Esophagus mucosa (tissue), 1 donor: ENCODE measurements at places on chromosomes 3 and 15. TPM values are rescaled to one million over a fixed set of nuclear protein-coding genes. Genes with fewer than 3 reads are reported as not detected.

FGF7 gene
- 2.0 TPM for total RNA-seq

DNA sequence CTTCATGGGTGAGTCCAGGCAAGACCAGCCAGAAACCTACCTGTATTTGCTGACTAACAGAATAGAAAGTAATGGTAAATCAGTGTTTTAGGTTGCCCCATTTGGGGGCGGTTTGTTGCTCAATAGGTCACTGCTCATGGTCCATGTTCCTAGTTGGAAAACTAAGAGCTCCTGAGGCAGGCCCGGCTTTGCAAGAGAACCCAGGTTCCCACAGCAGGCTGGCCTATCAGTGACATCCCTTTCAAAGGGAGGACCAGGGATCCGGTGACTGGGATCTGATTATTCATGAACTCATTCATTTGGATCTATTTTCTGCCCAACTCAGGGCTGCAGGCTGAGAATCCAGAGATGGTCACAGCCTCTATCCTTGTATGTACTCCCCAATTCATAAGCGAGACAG is 163.9 kb downstream of the WNT7A start:
- no peak for ATAC-seq

GRCh38 chr3:52774901-52775864 is 2.2 kb upstream of the ITIH1 start:
- no peak for ATAC-seq

DNA sequence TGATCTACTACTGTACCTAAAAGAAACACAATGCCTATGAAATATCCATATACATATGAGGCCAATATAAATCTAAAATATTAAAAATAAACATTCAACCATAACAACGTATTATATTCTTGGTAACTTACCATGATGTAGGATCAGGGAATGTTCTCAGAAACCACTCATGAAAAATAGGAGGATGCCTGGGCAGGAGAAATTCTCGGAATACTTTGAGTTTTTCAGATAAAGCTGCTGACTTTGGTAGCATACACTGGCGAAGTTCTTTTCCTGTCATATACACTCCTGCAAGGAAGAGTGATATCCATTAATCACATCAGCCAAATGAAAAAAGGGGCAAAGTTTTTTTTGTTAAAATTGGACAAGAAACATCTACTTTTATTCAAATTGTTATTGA is 11.3 kb upstream of the XRN1 start:
- no peak for ATAC-seq

DNA sequence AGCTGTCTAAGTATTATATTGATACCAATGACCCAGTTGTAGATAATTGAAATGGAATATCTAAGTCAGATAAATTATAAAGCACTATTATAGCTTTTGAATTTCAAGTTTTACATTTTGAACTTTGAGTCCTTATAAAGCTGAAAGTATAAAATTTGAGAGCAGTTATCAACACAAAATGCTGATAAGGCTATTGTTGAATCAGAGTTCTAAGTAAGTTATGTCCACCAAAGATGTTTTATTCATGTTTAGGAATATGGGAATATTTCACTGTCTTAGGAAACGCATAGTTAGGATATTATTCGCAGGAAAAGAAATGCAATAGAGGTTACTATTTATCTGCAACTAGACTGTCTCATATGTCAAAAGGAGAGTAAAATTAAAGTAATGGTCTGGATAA is 29.4 kb downstream of the ZPLD1 start:
- ATAC-seq = no peak

GRCh38 chr3:166897811-166898210 is 482.3 kb downstream of the ZBBX start:
- no peak for ATAC-seq
